Stimulated activated CD4-positive, alpha-beta T cell treated with anti-CD3 and anti-CD28 coated beads, Interleukin-12 subunit alpha, Interleukin-12 subunit beta, amount 100 ng/mL, for 4 hours (primary cell): ENCODE measurements at places on chromosomes 7 and 10.

DNA sequence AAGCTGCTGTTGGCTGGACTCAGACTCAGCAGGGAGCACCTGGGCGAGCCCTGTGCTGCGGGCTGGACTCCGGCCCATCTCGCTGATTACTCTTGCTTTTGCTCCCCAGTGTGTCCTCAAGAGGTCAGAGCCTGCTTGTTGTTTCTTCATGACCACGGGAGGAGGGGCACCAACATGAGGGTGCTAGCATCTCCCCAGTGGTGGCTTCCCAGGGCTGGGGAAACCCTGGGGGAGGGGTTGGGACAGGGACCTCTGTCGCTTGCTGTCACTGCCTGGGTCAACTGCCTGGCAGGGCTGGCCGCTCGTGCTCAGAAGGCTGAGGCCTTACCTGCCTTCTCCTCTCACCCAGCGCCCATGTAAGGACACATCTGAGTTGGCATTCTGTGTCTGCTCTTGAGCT is 152.3 kb upstream of the SHH start:
- no peak for DNase-seq

- no peak for DNase-seq
These were observed 223.6 kb upstream of the KMT2E start for GRCh38 chr7:104790440-104790839.

DNA sequence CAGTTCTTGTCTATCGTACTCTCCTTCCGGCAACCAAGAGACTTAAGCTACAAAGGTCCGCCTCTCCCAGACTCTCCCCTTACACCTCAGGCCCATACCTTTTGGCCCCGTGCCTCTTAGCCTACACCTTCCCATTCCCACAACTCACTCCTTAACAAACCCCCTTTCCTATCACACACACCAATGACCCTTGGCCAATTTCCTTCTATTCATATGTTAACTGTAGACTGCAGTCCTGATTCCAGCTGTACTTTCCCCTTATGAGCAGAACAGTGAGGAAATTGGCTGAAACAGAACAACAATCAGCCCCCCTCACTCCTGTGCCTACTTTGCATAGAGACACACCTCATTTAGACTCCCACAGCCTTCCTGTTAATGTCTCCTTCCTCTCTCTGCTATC is 1.4 kb upstream of the TMEM139 start:
- no peak for DNase-seq

DNA sequence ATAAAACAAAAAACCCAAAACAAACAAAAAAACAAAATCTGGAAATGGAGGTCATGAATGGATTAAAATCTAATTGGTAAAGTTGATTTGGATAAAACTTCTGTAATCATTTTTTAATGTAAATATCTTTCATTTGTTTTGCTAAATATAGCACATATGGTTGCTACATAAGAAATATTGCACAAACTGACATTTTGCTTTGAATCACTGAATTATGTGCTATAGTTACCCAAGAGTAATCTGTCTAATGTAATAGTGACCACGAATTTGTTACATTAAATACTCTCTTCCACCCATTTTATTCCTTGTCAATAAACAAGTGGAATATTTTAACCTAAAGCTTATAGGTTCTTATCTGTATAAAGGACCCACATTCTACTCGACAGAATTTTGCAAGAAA is 6.2 kb downstream of the CFAP58 start:
- no peak for DNase-seq

DNA sequence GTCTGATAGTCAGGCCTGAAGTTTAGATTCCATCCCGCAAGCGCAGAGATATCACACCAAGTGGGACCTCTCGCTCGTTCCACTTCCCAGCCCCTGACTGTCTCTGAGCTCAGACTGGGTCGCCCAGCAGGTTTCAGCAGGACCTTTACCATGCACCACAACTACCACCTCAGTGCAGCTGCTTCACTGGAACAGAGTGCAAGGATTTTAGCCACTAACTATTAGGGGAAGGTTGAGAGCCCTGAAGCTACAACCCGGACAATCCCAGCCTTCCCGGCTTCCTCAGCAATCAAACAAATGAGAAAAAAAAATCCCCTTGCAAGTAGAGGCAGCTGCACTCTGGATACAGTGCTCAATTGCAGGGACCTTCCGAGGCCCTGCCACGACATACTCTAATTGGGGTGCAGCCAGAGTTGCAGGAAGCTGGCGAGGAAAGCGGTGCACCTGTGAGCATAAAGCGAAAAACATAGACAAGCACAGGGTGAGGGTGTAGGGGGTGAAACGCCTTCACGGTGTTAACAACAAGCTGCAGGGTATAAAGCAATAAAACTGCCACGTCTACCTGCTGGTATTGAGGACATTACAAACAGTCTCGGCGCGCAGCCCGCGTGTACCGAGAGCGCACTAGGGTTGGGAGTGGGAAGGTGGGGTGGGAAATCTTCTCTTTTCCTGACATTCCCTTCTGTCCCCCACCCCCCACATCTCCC is 2.6 kb upstream of the DLX6 start:
- DNase-seq, result no peak

DNA sequence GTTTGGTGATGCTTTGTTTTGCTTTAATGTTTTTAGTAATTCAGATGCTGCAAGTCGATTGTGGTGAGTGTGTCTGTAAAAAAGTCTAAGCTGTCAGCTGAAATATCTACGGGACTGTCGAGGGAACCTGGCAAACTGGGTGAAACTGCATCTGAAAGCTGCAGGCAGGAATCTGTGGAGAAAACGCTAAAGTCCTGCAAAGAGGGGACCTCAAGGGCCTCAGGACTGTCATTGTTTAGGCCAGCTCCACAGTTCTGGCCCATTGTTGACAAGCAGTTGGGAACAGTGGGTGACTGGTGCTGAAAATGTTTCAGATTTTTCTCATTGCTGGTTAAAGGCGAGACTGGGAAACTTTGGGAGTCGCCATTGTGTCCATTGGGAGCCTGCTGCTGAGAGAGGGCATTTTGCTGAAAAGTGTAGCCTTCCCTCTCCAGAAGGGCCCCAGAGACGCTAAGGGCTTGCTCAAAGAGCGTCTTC is 1.8 kb downstream of the HOXA2 start:
- DNase-seq, result no peak

DNA sequence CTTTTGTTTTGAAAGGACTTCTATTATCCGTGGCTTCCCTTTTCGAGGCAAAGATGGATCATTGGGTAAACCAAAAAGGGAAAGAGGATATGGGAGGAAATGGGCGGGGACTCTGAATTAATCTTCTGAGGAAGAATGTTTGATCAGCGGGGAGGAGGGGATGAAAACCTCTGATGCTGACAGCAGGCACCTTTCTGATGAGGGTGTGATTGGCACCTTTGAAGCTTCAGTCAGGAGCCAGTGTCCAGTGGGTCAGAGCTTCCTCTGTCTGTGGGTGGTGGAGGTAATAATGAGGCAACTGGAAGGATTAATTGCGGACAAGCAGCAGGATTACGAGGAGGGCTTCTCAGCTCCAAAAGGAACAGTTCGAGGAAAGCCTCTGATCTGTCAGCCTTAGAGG is 877.6 kb downstream of the LRMDA start:
- no peak for DNase-seq

DNA sequence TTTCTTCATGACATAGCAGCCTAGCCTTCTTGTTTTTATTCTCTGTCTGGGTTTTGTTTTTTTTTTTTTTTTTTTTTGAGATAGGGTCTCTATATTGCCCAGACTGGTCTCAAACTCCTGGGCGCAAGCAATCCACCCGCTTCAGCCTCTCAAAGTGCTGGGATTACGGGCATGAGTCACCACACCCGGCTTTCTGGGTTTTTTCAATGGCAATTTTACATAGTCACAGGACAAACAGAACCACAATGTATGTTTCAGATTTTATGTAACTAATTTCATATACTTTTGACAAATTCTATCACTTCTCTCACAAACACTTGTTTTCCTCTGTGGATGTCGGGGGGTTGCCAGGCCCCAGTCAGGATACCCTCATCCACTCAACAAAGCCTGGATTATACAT is 16.5 kb downstream of the DOCK4 start:
- DNase-seq, result no peak

DNA sequence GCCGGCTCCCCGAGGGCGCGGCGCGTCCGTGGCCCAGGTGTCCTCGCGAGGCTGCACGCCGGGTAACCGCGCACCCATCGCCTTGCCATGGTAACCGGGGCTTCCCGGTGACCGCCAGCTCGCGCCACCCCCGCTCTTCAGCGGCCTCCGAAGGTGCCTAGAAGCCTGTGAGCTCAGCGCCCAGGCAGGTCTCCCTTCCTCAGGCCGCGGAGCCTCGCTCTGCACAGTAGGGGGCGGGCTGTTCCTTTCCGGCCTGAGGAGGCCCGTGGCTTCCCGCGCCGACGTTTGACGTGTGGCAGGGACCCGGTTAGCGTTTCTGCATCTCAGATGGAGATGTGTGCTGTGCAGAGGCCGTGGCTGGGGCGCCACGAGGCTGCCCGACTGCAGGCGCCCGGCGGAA is 117.1 kb downstream of the DYNC2I1 start:
- peak; percentile 48 for DNase-seq

DNA sequence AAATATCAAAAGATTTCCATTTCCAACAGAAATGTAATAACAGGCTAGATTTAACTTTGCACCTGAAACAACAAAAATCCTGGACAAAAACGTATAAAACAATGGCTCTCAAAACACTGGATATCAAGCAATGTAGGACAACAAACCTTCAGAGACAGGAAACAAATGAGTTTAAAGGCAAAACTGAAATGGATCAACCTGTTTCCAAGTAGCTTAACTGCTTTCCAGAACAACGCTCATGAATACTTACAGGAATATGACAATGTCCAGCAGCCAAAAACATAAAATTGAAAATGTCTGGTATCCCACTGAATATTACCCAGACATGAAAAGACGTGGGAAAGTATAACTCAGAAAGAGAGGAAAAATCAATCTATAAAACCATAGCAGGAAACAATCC is 62.8 kb downstream of the CUBN start:
- DNase-seq, result no peak

GRCh38 chr10:101425535-101425934 is 71.6 kb downstream of the BTRC start:
- no peak for DNase-seq

DNA sequence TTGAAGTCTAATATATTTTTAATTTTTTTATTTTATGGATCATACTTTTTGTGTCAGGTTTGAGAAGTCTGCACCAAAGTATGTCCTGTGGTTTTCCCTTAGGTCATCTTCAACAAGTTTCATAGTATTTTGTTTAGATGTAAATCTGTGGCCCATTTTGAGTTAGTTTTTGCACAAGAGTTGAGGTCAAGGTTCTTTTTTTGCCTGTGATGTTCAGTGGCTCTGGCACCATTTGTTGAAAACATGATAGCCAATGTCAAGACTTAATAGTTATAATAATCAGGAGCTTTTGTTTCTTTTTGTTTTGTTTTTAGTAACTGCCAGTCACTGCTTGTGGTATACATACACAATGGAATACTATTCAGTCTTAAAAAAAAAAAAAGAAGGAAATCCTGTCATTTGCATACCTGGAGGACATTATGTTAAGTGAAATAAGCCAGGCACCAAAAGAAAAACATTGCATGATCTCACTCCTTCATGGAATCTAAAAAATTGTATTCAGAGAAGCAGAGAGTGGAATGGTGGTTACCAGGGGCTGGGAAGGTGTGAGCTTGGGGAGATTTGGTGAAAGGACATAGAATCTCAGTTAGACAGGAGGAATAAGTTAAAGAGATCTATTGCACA is 61.3 kb downstream of the EGFR start:
- no peak for DNase-seq

- DNase-seq, result no peak
These were observed at the start of gene MYO3A for GRCh38 chr10:25933653-25934608. MYO3A (plus strand) TSS chr10:25934229; CDS start chr10:25952111, 17,882 bp downstream.

- no peak for DNase-seq
These were observed 147.3 kb upstream of the PDE1C start for GRCh38 chr7:32217341-32218153.

GRCh38 chr10:126654579-126654978 is 15.9 kb downstream of the C10orf90 start:
- DNase-seq, result no peak

GRCh38 chr10:114279901-114280644 is 41.0 kb downstream of the VWA2 start:
- DNase-seq, result no peak

DNA sequence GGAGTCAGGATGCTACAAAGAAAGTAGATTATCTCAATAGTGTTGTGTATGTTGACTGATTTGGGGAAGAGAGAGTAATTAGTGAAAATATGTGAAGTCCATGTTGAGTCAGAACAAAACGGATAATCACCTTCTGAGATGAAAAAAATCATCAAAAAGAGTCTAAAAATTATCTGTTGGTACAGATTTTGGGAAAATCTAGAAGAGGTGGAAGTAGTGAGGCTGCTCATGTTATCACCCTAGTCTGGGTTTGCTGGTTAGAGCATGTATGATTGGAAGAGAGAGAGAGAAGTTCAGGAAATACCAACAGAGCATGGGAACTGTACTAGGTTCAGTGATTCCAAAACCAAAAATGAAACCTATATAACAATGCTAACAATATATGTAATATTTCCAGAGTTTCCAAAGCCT is 12.3 kb downstream of the RPA3 start:
- DNase-seq, result no peak

DNA sequence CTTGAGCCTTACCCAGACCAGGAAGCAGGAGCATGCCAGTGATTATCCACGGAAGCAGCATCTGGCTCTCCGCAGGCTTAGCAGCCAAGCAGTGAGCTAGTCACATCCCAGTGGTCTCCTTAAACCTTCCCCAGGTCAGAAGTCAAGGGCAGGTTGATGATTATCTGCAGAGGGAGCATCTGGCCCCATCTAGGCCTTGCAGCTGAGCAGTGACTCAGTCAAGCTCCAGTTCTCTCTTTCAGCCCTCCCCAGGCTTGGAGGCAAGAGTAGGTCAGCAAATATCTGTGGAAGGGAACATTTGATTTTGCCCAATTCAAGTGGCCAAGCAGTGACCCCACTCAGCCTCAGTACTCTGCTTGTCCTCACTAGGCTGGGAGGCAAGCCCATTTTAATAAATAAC is 61.6 kb downstream of the ANKRD7 start:
- no peak for DNase-seq

- DNase-seq, result no peak
These were observed 176.8 kb upstream of the RHOBTB1 start for GRCh38 chr10:61120805-61121204.

- no peak for DNase-seq
These were observed 291.8 kb downstream of the PRKG1 start for GRCh38 chr10:51366044-51366443.

GRCh38 chr7:82413237-82413636 is 30.3 kb downstream of the CACNA2D1 start:
- no peak for DNase-seq

DNA sequence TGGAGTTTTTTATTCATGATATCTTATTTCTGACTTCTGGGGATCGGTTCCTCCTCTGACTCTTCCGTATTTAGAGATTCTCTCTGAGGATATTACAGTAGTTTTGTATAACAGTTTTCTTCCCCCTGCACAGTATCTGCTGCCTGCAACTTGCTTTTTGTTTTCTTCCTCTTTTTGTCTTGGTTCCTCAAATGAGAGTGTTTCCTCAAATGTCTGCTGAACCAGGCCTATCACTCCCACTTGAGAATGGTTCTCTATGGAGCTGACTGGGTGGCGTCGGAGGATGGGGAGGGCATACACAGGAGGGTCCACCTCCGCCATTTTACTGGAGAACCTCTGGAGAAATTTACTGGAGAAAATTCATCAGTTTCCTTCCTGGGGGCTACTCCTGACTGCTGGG is 27.7 kb downstream of the ARHGAP22 start:
- no peak for DNase-seq
